ENCODE measurements at places on chromosomes 2 and 18. TPM values are rescaled to one million over a fixed set of nuclear protein-coding genes. Genes with fewer than 3 reads are reported as not detected.
A peak's percentile ranks its signal among the peaks of the same experiment; 100 is the strongest.

Gene MOB4
- 44.5 TPM for total RNA-seq

Gene DUSP2
- total RNA-seq, result 17.7 TPM

Gene SULT1C2
- 0.70 TPM for total RNA-seq

Gene DPY30
- total RNA-seq, result 86.0 TPM

Gene PGAP1
- 1.4 TPM for total RNA-seq

Gene SLC5A7
- not detected for total RNA-seq

Gene MARCO
- not detected for total RNA-seq

Gene ZNF521
- total RNA-seq, result 6.8 TPM

Gene C1GALT1C1L
- total RNA-seq, result 3.9 TPM

Gene RPRM
- total RNA-seq, result 0.29 TPM

Gene RNF103
- total RNA-seq, result 9.0 TPM

Gene BOLL
- not detected for total RNA-seq

Gene ESPNL
- total RNA-seq, result not detected

Gene LIMS4
- not detected for total RNA-seq

Gene POTEJ
- not detected for total RNA-seq

Gene LANCL1
- 42.6 TPM for total RNA-seq

DNA sequence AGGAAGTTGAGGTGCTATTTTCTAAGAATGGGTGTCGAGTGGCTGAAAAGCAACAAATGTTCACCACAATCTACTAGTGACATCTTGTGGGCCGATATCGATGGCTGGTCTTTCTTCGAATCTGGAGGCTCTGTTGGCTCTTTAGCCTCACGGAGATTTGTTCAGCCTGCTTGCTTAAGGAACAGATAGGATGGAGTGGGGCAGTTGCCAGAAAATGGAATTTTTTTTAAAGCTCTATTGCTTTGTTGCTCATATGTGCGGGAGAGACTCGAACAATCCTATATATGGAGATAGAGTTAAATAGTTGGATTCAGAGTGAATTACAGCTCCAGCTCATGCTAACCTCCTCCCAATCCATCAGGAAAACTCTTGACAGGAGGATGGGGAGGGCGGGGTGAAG, 70.9 kb upstream of the LYPD6B start:
- DNase-seq, result no peak

GRCh38 chr2:151855111-151855510, 26.9 kb upstream of the ARL5A start:
- DNase-seq, result no peak

- no peak for DNase-seq
These were observed 774.1 kb downstream of the METTL4 start for GRCh38 chr18:1797235-1797634.

- DNase-seq, result no peak
These were observed 1417.6 kb upstream of the CDH2 start for GRCh38 chr18:29594493-29594892.

DNA sequence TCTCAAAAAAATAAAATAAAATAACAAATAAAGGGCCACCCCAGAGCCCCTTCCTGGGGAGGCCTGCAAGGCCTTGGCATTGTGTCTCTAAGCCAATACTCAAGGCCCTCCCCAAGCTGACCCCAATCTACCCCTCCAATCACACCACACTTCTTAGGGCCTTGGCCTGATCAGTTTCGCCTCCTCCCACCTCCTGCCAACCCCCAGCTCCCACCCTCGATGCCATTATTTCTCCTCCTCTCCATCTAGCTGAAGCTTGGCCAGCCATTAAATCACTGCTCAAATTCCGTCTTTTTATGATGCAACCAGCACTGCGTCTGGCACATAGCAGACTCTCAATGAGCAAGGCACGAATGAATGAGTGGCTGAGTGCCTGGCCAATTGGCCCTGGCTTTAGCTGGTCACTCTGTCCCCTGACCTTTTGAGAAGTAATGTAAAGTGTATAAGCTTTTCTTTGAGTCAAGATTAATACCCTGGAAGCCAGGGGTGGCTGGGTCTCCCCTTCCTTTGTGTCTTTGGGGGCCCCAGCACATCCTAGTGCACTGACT, 55.9 kb downstream of the SMAD7 start:
- DNase-seq, result no peak

DNA sequence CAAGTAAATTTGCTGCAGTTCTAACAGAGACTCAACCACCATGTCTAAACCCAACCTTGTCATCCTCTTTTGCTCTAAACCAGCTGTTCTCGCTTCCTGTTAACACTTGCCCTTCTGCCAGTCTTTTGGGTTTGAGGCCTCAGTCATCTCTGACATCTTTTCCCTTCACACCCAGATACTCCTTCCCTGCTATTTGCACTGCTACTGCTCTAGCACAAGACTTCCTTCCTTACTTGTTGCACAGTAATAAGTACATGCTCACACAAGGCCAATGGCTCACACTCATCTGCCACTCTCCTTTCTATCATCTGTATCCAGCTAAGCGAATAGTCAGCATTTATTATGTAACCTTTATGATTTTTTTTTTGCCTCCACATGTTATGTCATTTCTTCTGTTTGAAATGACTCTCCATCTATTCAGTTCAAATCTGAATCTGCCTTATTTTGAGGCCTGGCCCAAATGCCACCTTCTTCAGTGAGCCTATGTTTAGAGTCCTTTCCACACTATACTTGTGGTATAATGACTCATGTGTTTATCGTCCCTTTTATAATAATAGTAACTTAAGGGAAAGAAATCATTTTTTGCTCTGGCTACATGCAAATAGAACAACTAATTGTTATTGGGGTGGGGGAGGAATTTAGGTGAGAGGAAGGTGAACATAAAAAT, 22.5 kb upstream of the CDKL4 start:
- peak; percentile 17 for DNase-seq

GRCh38 chr2:81437456-81438000, 1133.0 kb upstream of the LRRTM1 start:
- no peak for DNase-seq

DNA sequence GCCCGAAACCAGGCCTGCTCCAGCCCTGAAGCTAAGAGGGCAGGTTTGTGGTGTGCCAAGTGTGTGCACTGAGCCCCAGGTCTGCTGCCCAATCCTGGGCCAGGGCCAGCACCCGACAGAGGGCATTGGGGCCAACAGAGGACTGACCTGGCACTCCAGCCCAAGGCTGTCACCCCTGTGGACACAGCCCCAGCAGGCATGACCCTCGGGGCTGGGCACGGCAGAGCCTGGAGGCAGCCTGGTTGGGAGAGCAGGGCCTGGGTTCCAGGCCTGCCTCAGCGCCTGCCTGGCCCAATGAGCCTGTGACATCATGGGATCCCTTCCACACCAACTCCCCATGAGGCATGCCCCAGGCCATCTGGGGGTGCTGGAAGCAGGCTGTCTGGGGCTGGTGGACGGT, 10.8 kb upstream of the SNED1 start:
- DNase-seq, result no peak

DNA sequence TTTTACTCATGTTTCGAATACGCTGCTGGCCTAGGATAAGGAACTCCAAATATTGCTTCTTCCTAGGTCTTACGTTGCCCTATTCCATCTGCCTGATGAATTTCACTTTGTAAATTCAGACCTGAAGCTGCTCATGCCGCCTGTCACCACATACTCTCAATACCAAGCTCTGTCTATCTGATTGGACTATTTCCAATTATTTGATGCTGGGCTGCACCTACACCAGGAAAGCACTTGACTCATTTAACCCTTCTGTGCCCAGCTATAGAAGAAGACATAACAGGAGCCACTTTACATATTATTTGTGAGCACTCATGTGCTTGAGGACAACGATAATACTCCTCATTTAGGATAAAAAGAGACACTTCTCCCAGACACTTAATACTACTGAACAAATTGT, 1293.9 kb upstream of the LRRTM1 start:
- DNase-seq, result no peak

GRCh38 chr2:28680657-28681056, 71.0 kb upstream of the PPP1CB start:
- no peak for DNase-seq

GRCh38 chr2:126990200-126990599, 91.5 kb downstream of the TEX51 start:
- DNase-seq, result no peak

- DNase-seq, result no peak
These were observed 1052.6 kb upstream of the DDX18 start for GRCh38 chr2:116761864-116762263.

- DNase-seq, result no peak
These were observed 584.6 kb upstream of the KLHL29 start for GRCh38 chr2:22800412-22800811.

- DNase-seq, result no peak
These were observed 43.1 kb downstream of the INHBB start for GRCh38 chr2:120389036-120389391.

- no peak for DNase-seq
These were observed 22.2 kb downstream of the TRIP12 start for GRCh38 chr2:229899604-229900003.

DNA sequence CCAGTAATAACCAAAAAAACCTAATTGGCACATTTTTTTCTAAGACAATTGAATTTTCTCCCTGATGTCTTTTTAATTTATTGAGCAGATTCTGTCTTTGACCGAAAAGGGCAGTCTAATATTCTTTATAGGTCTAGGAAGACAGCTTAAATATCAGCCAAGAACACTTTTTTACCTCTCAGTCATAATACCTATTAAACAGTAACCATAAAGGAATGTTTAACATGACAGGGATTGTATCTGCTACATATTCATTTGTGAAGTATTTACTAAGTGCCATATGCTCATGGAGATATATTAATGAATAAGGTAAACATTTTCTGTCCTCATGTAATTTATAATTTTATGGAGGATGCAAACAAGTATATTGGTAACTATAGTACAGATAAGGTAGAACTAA, 3.1 kb upstream of the HTR2B start:
- no peak for DNase-seq

DNA sequence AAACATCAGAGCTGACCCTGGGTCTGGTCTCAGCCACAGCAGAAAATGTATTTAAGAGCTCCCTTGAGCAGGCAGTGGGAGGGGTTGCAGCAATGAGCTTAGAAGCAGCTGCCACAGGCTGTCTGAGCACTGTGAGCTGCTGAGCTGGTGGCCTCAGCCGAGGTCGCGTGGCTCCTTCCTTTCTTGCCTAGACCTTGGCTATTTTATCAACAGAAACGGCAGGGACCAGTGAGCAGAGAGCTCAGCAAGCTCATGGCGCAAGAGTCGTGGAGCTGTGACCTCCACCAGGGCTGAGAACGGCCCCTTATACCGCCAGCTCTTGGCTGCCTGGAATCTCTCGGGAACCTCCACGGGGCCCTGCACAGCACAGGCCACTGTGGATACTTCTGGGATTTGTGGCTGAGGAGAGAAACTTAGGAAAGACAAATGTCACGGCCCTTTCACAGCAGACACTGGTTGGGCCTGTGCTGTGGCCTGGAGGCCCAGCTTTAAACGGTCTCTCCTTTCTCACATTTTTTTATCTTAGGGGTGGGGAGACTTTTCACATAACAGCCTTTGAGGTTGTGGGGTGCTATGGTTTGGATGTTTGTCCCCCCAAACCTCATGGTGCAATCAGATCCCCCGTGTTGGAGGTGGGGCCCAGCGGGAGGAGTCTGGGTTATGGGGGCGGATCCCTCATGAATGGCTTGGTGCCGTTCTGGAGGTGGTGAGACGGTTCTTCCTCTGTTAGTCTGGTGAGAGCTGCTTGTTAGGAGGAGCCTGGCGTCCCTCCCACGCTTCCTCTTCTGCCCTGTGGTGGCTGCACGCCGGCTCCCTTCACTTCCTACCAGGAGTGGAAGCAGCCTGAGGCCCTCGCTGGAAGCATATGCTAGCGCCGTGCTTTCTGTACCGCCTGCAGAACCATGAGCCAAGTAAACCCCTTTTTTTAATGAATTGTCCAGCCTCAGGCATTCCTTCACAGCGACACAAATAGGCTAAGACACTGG, 1.7 kb downstream of the ALLC start:
- no peak for DNase-seq

DNA sequence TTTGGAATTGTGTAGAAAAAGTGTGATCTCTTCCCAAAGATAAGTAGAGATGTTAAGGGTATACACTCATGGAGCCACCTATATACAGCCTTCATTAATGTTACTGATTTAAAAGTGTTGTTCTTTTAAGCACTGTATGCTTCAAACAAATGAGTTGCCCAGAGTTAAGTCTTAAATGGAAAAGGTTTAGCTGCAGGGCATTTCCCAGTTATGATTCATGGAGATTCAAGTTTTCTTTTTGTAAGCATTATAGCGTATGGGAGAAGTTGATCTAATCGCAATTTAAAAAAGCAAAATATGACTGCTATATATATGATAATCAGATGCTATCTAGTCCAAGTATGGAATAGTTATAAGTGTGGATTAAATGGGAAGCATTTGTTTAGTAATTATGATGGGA, 4.8 kb downstream of the PDK1 start:
- DNase-seq, result no peak

DNA sequence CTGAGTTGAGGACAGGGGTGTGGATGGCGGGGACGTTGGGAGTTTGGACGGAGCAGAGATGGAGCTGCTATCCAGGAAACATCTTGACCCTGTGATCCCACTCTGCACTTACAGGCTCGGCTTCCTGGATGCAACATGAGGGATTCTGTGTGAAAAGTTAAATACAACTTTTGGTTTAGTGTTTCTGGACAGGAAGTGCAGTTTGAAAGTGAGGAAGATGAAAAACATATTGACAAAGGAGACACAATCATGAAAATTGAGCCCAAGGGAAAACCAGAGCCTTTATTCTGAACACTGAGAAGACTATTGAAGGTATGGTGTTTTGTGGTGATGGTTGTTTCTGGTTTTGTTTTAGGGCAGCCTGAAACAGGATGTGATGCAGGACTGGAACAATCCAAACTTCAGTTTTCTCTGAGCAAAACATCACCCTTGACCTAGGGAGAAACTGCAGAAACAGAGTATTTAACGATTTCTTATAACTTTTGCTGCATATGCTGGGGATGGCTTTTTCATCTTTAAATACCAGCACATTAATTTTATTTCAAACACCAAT, 76.5 kb upstream of the RFX8 start:
- DNase-seq, result no peak

DNA sequence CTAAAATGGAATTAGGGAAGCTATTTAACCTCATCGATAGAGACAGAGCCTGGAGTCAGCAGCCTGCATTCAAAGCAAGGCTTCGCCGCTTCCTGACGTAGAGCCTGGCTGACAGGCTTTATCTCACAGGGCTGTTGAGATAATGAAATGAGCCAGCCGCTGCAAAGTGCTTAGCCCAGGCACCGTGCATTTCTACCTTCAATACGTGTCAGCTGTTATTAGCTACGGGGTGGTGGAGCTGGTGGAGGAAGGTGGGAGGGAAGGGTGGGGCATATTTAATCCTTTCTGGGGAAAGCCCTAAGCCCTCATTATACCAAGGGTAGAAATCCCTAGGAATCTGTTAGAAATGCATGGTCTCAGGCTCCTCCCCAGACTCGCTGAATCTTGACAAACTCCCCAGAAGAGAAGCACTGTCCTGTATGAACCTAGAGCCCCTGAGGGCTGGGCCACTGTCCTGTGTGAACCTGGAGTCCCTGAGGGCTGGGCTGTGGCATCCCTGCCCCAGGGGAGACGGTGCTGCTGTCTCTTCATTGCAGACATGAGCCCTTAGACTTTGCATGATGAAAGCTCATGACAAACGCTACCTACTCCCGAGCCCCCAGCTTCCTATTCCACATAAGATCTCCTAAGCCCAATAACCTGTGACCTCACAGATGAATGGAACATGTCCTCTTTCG, 72.4 kb downstream of the ALPK2 start:
- DNase-seq, result no peak

GRCh38 chr2:216829533-216829932, 30.3 kb downstream of the TNP1 start:
- DNase-seq, result peak; percentile 75
